ENCODE measurements at places on chromosomes 1 and 21. TPM values are rescaled to one million over a fixed set of nuclear protein-coding genes. Genes with fewer than 3 reads are reported as not detected.

DNA sequence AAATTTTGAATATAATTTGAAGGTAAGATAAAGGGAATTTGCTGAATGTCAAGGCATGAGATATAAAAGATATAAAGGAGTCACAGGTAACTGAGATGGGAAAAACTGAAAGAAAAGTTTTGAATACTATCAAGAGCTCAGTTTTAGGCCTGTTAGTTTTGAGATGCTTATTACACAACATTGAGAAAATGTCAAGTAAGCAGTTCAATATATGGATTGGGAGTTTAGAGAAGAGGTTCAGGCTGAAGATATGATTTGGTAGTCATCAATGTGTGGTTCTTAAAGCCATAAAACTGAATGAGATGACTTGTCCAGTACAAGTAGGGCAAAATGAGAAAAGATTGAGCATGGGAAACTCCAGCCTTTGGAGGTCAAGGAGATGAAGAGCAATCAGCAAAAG lies 4.7 kb upstream of the RNPC3 start:
- DNase-seq = no peak
- no peaks in the 10 kb centered on the region for H3K27me3 ChIP-seq
- H3K27ac ChIP-seq = no peak overlapping the region
- no peak overlapping the region for H3K4me3 ChIP-seq

DNA sequence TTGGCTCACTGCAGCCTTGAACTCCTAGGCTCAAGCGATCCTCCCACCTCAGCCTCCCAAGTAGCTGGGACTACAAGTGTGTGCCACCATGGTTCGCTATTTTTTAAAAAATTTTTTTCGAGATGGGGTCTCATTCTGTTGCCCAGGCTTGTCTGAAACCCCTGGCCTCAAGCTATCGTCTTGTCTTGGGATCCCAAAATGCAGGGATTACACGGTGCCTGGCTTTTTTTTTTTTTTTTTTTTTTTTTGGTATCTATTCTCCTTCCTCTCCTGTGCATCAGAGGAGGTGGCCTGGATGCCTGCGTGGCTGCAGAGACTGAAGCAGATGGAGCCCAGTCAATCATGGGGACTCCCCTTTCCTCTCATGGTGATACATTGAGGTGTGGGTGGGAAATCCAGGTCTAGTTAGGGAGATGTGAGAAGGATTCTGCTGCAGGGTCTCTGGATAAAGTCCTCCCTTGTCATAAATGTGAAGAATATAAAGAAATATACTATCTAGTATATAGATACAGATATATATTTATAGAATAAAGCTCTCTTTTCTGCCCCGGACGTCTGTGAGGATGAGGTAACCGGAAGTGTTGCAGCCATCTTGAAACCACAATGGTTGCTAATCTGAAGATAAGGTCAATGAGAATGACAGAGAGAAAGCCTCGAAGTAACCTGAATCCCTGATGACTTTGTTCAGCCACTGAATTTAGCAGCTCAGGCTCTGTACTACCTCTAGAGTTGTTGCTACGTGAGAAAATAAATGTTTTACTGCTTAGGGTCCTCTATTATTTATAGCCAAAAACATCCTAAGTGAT lies 19.5 kb upstream of the RGSL1 start:
- DNase-seq = no peak
- H3K4me3 ChIP-seq = no peak overlapping the region
- no peaks in the 10 kb centered on the region for H3K27me3 ChIP-seq

DNA sequence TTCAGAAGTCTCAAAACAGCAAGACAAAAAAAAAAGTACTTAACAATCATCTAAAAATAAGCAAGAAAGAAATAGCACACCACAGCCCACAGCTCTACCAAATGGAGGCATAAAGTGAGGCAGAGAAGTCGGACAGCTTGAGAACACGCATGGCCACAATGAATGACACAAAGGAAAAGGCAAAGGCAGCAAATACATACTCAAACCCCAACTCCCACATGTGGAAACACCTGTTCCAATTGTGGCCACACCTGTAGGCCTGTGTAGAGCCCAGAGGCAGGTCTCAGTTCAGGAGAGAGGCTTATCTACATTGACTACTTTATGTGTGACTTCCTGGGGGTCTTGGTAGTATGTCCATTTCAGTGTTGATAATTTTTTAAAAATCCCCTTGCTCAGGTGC lies 543.5 kb downstream of the LMO4 start:
- no peaks in the 10 kb centered on the region for H3K4me1 ChIP-seq
- no peak for DNase-seq
- H3K4me3 ChIP-seq = no peak overlapping the region

SPRR2F gene
- 4.9 TPM for total RNA-seq

- no peaks in the 10 kb centered on the region for H3K27me3 ChIP-seq
- no peak for DNase-seq
- no peak overlapping the region for H3K4me3 ChIP-seq
- H3K4me1 ChIP-seq = peaks cover 20% of the 10 kb centered on the region
- no peaks in the 10 kb centered on the region for H3K36me3 ChIP-seq
Measured at GRCh38 chr1:109816975-109817535, 53.3 kb upstream of the EPS8L3 start.

C21orf58 gene
- 13.7 TPM for total RNA-seq

DNA sequence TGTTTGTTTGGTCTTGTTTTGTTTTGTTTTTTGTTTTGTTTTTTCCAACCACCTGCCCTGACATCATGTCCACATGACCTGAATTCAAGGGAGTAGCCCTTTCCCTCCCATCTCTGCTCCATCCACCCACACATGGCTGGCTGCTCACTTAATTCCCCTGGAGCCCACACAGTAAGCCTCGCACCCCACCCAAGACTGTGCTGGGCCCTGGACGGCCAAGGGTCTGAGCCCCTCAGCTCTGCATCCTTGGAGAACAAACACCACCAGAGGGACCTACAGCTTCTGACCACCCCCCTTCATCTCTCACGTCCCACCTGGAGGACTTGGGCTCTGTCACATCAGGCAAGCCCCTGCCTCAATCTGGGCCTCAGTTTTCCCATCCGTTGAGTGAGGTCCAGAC lies 39.1 kb downstream of the MATN1 start:
- DNase-seq = no peak
- H3K4me1 ChIP-seq = no peaks in the 10 kb centered on the region
- no peak overlapping the region for H3K27ac ChIP-seq
- no peak overlapping the region for H3K4me3 ChIP-seq

DNA sequence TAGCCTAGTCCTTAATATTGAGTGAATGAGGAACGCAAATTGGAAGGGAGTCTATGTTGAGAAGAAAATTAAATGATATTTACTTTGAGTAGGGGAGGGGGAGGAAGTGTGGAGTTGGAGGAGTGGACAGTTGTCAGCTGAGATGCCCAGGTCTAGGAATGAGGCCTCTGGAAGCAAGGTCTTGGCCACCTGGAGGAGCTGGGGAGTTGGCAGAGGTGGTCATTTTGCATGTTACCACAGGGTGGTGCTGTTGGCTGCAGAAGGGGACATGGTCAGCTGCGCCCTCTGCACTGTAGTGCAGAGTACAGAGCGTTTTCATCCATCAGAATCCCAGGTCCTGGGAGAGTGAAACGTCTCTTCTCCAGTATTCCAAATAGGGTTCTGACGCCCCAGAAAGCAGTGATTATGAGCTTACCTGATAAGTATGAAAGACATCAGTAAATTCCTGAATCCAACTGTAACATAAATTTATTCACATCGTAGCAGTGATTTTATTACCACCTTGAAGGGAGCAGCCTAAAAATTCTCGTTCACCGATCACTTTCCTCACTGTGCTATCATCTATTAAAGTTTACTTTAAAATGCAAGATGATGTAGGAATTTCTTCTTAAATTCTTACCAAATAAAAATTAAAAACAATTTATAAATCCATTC lies 13.8 kb downstream of the PARK7 start:
- peak; percentile 83 for DNase-seq
- H3K4me3 ChIP-seq = no peak overlapping the region
- no peaks in the 10 kb centered on the region for H3K4me1 ChIP-seq

ABCA4 gene
- total RNA-seq = 1.8 TPM

- no peak for DNase-seq
- H3K36me3 ChIP-seq = no peaks in the 10 kb centered on the region
- no peaks in the 10 kb centered on the region for H3K27me3 ChIP-seq
Measured at GRCh38 chr1:31072304-31072746, 6.8 kb upstream of the PUM1 start.

HLCS gene
- total RNA-seq = 38.1 TPM

GRCh38 chr1:58812468-58812867 lies 28.6 kb upstream of the JUN start:
- H3K4me1 ChIP-seq = peaks cover 24% of the 10 kb centered on the region
- no peak overlapping the region for H3K4me3 ChIP-seq
- no peaks in the 10 kb centered on the region for H3K27me3 ChIP-seq
- H3K36me3 ChIP-seq = no peaks in the 10 kb centered on the region
- DNase-seq = no peak

MYBPH gene
- 0.25 TPM for total RNA-seq

TARBP1 gene
- total RNA-seq = 29.5 TPM

KCNJ15 gene
- 6.4 TPM for total RNA-seq

DNA sequence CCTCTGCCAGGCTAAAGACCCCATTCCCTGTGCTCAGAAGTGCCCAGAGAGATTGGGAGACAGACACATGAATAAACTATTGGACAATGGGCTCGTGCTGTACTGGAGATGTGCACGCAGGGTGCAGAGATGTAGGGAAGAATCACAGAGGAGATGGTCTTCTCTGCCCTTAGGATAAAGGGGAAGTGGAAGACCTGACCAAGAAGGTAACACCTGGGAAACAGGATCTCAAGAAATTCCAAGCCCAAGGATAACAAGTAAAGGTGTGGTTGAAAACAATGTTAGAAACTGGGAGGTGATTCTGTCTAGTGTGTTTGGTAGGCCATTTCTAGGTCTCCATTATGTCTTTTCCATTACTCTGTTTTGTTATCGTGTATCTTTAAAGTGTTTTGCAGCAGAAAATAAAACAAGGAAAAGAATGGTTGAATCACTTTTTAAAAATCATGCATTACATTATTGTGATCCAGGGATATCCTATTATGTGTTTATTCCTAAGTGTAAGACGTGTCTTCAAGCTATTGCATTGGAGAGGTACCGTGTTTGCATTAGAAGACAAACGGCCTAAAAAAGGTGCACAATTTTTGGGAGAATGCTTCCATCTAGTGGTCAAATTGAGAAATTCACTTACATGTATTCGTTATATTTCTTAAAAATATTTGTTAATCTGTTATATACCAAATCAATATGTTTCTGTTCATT lies 40.8 kb upstream of the KCTD3 start:
- no peak for DNase-seq
- H3K4me3 ChIP-seq = no peak overlapping the region
- H3K36me3 ChIP-seq = no peaks in the 10 kb centered on the region
- no peaks in the 10 kb centered on the region for H3K4me1 ChIP-seq
- no peak overlapping the region for H3K27ac ChIP-seq
- no peaks in the 10 kb centered on the region for H3K27me3 ChIP-seq

DNA sequence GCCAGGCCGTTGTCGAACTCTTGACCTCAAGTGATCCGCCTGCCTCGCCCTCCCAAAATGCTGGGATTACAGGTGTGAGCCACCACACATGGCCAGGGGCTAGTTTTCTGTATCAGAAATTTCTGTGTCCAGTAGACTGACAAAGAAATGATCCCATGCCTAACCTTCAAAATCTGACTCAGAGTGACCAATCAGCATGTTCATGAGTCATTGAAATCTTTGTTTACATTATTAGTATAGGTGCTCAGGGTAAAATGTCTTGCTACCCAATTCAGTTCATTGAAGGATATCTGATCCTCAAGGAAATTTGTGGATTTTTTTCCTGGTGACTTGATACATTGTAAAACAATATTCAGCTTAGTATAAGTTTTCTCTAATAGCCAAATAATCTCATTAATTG lies 11.0 kb upstream of the LDLRAD2 start:
- H3K27me3 ChIP-seq = no peaks in the 10 kb centered on the region
- no peak overlapping the region for H3K4me3 ChIP-seq
- no peak for DNase-seq
- H3K36me3 ChIP-seq = no peaks in the 10 kb centered on the region
- no peak overlapping the region for H3K27ac ChIP-seq

- no peak for DNase-seq
- no peak overlapping the region for H3K4me3 ChIP-seq
- H3K36me3 ChIP-seq = no peaks in the 10 kb centered on the region
- no peak overlapping the region for H3K27ac ChIP-seq
Measured at GRCh38 chr21:25424048-25424447, 183.2 kb downstream of the MRPL39 start.

KANK4 gene
- 2.9 TPM for total RNA-seq

GRCh38 chr1:93503816-93504215 lies 55.9 kb downstream of the FNBP1L start:
- no peaks in the 10 kb centered on the region for H3K4me1 ChIP-seq
- H3K27me3 ChIP-seq = no peaks in the 10 kb centered on the region
- no peak overlapping the region for H3K4me3 ChIP-seq
- DNase-seq = no peak

DNA sequence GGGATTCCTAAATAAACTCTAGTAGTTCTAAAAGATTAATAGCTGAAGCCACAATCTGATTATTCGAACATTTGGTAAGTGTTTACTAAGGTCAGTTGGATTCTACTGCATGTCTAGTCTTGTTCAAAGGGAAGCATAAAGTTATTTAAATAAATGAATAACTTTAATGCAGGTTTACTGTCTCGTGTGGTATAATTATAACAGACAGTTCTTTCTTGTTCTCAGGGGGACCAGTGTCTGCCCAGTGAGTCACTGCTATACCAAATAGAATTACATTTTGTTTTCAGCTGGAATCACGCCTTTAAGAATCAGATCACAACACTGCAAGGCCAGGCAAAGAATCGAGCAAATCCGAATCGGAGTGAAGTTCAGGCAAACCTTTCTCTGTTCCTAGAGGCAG lies 45.1 kb downstream of the SMG7 start:
- DNase-seq = no peak
- H3K27me3 ChIP-seq = no peaks in the 10 kb centered on the region
- H3K4me1 ChIP-seq = no peaks in the 10 kb centered on the region

GRCh38 chr1:12769031-12769430 lies 4.5 kb upstream of the PRAMEF12 start:
- no peak overlapping the region for H3K4me3 ChIP-seq
- no peak overlapping the region for H3K27ac ChIP-seq
- H3K4me1 ChIP-seq = no peaks in the 10 kb centered on the region

CYP4A11 gene
- total RNA-seq = not detected

- H3K27me3 ChIP-seq = no peaks in the 10 kb centered on the region
- H3K4me3 ChIP-seq = no peak overlapping the region
- H3K4me1 ChIP-seq = no peaks in the 10 kb centered on the region
- no peak for DNase-seq
Measured at GRCh38 chr1:64110924-64111777, 92.3 kb upstream of the UBE2U start.

GRCh38 chr1:6512908-6513280 lies 21.4 kb upstream of the PLEKHG5 start:
- no peak overlapping the region for H3K27ac ChIP-seq
- H3K4me1 ChIP-seq = no peaks in the 10 kb centered on the region
- H3K4me3 ChIP-seq = no peak overlapping the region
- no peaks in the 10 kb centered on the region for H3K36me3 ChIP-seq

- H3K4me3 ChIP-seq = no peak overlapping the region
- no peak overlapping the region for H3K27ac ChIP-seq
- no peaks in the 10 kb centered on the region for H3K27me3 ChIP-seq
Measured at GRCh38 chr1:215777370-215777925, 210.3 kb downstream of the KCTD3 start.

All from testis (tissue), 5 donors.